ENCODE measurements at places on chromosomes 3 and 15.
A peak's percentile ranks its signal among the peaks of the same experiment; 100 is the strongest.

GRCh38 chr15:94671858-94672532, 440.6 kb downstream of the MCTP2 start:
- H3K36me3 ChIP-seq: no peaks in the 10 kb centered on the region
- no peak overlapping the region for H3K27ac ChIP-seq
- no peak for DNase-seq
- no peaks in the 10 kb centered on the region for H3K27me3 ChIP-seq
- H3K4me1 ChIP-seq: no peaks in the 10 kb centered on the region

GRCh38 chr3:35782355-35782754, 143.0 kb downstream of the ARPP21 start:
- no peaks in the 10 kb centered on the region for H3K27me3 ChIP-seq
- DNase-seq: no peak
- no peak overlapping the region for H3K4me3 ChIP-seq
- no peaks in the 10 kb centered on the region for H3K4me1 ChIP-seq

GRCh38 chr3:36546226-36546625, 165.9 kb downstream of the STAC start:
- no peaks in the 10 kb centered on the region for H3K4me1 ChIP-seq
- no peak overlapping the region for H3K27ac ChIP-seq
- H3K27me3 ChIP-seq: no peaks in the 10 kb centered on the region
- no peak overlapping the region for H3K4me3 ChIP-seq

- DNase-seq: no peak
- H3K27ac ChIP-seq: no peak overlapping the region
These were observed 90.0 kb upstream of the RPL32 start for GRCh38 chr3:12931273-12931905.

DNA sequence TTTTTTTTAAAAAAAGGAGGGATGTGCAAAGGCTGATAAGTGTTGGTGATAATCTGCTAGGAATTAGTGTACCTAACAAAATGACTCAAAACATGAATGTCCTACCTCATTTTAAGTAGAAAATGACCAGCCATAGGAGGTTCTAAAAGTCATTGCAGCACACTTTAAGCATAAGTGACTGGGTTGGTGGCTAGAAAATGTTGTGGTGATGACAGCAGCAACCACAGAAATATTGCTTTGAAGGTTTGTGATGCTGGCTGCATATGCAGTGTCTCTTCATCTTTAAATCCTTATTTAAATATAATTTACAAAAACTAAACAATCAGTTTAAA, 55.2 kb downstream of the CMSS1 start:
- no peak for DNase-seq
- H3K27ac ChIP-seq: no peak overlapping the region
- H3K4me1 ChIP-seq: peaks cover 5% of the 10 kb centered on the region
- H3K36me3 ChIP-seq: no peaks in the 10 kb centered on the region
- no peaks in the 10 kb centered on the region for H3K27me3 ChIP-seq
- H3K4me3 ChIP-seq: no peak overlapping the region

DNA sequence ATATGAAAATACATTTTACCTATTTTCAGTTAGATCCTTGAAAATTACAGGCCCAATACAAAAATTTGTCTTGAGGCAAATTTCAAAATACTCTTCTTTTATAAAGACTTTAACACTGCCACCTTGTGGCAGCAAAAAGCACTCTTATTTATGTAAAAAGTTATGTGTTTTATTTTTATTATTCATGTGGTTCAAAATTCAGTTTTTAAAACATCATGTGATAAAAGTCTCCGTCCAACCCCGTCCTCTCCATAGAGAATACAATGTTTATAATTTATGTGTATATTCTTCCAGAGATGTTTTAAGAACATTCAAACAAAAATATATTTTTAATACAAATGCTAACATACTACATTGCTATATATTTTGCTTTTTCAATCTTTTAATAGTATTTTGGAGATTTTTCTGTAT, 36.9 kb upstream of the TRIM59 start:
- H3K4me1 ChIP-seq: peaks cover 3% of the 10 kb centered on the region
- no peak overlapping the region for H3K4me3 ChIP-seq
- no peaks in the 10 kb centered on the region for H3K36me3 ChIP-seq
- no peaks in the 10 kb centered on the region for H3K27me3 ChIP-seq
- peak; percentile 16 for DNase-seq

DNA sequence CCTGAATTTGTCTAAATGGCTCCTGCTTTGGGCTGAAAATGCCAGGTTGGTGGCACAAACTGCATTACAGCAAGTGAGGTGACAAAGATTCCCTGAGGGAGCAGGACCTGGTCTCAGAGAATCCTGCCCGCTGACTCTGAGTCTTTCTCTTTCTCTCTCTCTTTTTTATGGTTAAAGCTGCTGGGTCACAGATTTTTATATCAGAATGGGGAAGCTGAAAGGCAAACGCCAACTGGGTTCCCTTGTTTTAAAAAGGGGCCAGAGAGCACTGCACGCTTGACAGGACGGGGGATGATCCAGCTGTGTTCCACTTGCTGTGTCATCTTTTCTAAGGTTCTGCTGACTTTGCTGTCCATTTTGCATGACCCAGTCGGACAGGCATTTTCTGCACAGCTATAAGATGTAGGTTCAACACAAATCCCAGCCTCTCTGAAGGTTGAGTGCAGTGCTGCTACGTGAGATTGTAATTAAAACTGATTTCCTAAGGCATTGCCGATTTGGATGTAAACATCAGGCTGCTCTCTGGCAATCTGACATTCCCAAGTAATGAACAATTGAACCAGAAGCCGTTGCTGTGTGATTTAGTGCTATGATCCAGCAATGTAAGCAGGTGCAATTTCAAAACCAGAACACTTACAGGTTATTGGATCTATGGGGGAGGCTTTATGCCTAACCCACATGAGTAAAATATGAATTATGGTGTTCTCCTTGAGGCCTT, 25.8 kb downstream of the ARHGEF3 start:
- H3K27ac ChIP-seq: no peak overlapping the region
- no peak overlapping the region for H3K4me3 ChIP-seq
- peaks cover 64% of the 10 kb centered on the region for H3K36me3 ChIP-seq
- peaks cover 57% of the 10 kb centered on the region for H3K4me1 ChIP-seq

DNA sequence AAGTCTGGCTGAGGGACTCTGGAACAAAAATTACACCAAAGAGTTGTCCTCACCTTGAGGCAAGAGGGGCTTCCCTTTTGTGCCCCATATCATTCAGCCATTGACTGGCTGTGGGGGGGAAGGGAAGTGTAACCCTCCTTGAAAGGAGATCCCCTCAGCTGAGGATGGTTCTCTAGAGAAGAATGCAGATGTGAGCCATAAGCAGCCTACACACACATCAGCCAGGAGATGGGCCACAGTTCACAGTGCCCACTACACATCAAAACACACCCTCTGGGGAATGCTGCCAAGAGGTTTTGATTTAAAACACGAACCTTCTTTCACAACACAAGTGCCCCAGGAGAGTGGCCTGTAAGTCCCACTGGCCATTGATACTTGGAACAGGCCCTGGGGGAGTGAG, 231.2 kb upstream of the CTDSPL start:
- peaks cover 7% of the 10 kb centered on the region for H3K27me3 ChIP-seq
- H3K4me1 ChIP-seq: no peaks in the 10 kb centered on the region
- no peak overlapping the region for H3K27ac ChIP-seq
- no peak for DNase-seq
- no peak overlapping the region for H3K4me3 ChIP-seq

GRCh38 chr3:190204200-190204599, 83.5 kb upstream of the P3H2 start:
- no peaks in the 10 kb centered on the region for H3K36me3 ChIP-seq
- DNase-seq: no peak
- H3K27ac ChIP-seq: no peak overlapping the region
- H3K4me1 ChIP-seq: no peaks in the 10 kb centered on the region
- no peak overlapping the region for H3K4me3 ChIP-seq

DNA sequence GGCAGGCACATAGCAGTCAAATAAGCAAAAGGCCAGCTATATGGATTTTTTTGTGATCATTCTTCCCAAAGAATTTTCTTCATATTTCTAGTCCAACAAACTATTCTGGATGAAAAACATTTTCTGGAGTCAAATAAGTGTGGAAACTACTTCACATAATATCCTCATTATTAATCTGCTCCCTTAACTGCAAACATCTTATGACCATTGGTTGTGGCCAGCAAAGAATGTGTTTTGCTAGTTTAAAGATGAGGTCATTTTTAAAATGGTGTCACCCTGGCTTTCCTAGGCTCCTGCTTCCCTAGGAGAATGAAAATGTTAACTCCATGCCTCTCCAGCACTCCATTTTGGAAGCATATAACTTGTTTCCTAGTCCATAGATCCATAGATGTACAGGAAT, 118.8 kb downstream of the SST start:
- DNase-seq: no peak
- no peaks in the 10 kb centered on the region for H3K36me3 ChIP-seq
- no peaks in the 10 kb centered on the region for H3K4me1 ChIP-seq
- H3K27me3 ChIP-seq: peaks cover 4% of the 10 kb centered on the region
- no peak overlapping the region for H3K27ac ChIP-seq

DNA sequence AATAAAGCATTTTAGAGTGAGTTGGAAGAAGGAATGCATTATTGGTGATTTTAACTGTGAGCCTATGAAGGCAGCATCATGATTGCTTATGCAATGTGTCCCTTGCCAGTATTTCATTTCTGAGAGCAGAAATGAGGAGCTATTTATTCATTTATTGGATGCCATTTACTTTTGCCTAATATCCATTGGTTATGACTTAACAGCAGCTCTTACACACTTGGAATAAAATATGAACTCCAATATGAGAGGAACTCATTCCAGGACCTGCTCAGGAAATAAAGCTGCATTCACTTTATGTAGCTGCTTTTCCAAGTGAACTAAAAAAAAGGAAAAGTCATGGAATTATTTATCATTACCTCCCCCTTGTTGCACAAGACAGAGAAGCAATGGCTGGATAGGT, 280.1 kb downstream of the LRTM1 start:
- H3K27ac ChIP-seq: no peak overlapping the region
- no peak for DNase-seq
- H3K4me1 ChIP-seq: no peaks in the 10 kb centered on the region
- no peaks in the 10 kb centered on the region for H3K27me3 ChIP-seq

DNA sequence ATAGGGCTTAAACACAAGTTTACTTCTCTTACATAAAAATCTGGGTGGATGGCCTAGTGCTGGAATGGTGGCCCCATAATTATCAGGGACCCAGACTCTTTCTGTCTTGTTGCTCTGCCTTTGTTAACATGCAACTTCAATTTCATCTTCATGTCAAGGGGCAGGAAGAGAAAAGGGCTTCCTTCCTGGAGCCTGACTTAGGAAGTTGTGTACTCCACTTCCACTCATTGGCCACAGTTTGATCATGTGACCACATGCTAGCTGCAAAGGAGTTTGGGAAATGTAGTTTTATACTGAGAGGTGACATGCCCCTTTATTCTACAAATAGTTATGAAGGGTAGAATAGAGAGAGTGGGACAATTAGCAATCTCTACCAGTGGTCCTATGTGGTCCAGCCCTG, 39.3 kb downstream of the RHCG start:
- no peak for DNase-seq
- H3K27ac ChIP-seq: no peak overlapping the region
- H3K4me3 ChIP-seq: no peak overlapping the region
- H3K36me3 ChIP-seq: no peaks in the 10 kb centered on the region

GRCh38 chr15:22968366-22968765, 11.8 kb downstream of the CYFIP1 start:
- H3K4me1 ChIP-seq: no peaks in the 10 kb centered on the region
- H3K4me3 ChIP-seq: no peak overlapping the region
- no peak overlapping the region for H3K27ac ChIP-seq
- no peaks in the 10 kb centered on the region for H3K36me3 ChIP-seq
- DNase-seq: no peak

DNA sequence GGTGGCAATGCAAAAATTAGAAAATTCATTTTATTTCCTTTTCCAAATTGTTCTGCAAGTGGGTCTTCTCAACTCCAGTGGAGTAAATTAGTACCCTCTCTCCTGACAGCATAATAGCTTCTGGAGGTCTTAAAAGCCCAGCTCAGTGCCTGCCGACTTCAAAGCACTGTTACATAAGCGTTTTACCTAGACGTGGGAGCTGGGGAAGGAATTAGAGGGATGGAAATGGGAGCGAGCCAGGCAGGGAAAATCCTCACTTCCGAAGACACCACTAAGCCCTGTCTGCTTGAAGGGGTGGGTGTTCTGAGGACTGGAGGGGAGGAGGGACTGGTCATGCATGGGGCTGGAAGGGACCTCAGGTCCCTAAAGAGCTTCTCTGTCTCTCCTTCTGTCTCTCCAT, 77.2 kb upstream of the SLC6A1 start:
- no peaks in the 10 kb centered on the region for H3K36me3 ChIP-seq
- no peak for DNase-seq
- no peak overlapping the region for H3K27ac ChIP-seq
- no peaks in the 10 kb centered on the region for H3K4me1 ChIP-seq
- H3K27me3 ChIP-seq: peaks cover 2% of the 10 kb centered on the region

DNA sequence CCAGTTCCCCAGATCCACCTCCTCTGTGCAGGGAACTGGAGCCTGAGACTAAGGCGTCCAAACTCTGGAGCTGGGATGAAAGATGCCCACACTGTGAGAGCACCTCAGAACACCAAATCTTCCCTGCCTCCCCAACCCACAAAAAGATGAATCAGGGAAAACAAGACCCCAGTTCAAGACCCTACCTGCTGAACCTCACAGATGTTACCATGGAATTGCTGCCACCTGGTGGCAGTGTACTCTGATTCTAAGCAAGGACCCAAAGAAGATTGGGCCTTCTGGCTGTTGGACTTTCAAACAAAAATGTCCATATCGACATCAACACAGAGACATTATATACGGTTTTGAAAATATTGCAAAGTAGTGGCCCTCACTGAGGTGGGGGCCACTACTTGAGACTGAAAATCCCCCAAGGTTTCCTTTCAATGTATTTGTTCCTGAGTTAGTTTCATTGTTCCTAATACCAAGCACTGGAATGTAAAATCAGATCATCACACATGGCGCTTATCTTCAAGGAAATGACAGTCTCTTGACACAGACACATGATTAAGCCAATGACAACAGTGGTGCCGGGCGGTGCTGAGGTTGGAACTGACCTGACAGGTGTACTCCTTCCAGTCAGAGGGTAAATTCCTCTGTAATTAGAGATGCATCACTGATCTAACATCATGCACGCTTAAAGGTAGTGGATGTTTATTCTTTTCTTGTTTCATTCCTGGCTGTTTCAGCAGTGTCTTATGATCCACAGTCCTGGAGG, 67.6 kb downstream of the SLC6A11 start:
- no peaks in the 10 kb centered on the region for H3K4me1 ChIP-seq
- H3K27ac ChIP-seq: no peak overlapping the region
- H3K4me3 ChIP-seq: no peak overlapping the region
- no peaks in the 10 kb centered on the region for H3K36me3 ChIP-seq
- peaks cover 10% of the 10 kb centered on the region for H3K27me3 ChIP-seq
- DNase-seq: no peak

- H3K4me3 ChIP-seq: no peak overlapping the region
- no peak for DNase-seq
- H3K36me3 ChIP-seq: no peaks in the 10 kb centered on the region
- no peaks in the 10 kb centered on the region for H3K4me1 ChIP-seq
- no peaks in the 10 kb centered on the region for H3K27me3 ChIP-seq
- H3K27ac ChIP-seq: no peak overlapping the region
These were observed 44.7 kb downstream of the GOLIM4 start for GRCh38 chr3:168051070-168051469.

DNA sequence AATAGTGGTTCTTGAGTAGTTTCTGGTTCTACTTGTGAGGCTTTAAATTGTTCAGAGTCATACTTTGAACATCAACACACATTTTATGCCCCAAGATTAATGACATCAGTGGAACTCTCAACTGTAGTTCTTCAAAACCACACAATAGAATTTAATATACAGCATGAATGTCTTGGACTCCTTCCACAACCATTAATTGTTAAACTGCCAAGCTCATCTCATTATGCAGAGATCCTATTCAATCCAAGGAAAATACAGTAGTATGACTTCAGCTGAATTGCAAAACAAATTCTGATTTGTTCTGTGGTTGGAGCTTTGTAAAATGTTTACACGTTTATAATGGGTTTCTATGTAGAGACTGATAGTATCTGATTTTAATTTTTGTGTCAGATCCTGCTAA, 199.2 kb upstream of the SLC2A2 start:
- peaks cover 19% of the 10 kb centered on the region for H3K36me3 ChIP-seq
- H3K27ac ChIP-seq: no peak overlapping the region
- peaks cover 2% of the 10 kb centered on the region for H3K4me1 ChIP-seq
- H3K4me3 ChIP-seq: no peak overlapping the region
